ENCODE measurements at places on chromosomes 16 and 17.

DNA sequence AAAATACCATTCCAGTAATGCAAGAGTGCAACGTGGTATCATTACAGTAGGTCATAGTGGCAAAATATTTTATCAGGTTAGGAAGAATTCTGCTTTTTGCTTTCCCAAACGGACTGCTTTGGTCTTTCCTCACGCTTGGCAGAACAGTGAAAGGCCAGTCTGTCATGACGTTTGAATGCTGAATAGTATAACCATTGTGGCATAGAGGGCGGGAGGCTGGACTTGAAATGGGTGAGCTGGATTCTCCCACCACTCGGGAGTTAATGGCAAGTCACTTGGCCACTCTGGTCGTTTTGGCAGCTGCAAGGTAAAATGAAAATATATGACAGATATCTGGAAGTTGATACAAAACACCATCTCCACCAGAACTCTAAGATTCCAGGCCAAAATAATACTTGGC lies 391.2 kb downstream of the MAF start:
- DNase-seq, result no peak

DNA sequence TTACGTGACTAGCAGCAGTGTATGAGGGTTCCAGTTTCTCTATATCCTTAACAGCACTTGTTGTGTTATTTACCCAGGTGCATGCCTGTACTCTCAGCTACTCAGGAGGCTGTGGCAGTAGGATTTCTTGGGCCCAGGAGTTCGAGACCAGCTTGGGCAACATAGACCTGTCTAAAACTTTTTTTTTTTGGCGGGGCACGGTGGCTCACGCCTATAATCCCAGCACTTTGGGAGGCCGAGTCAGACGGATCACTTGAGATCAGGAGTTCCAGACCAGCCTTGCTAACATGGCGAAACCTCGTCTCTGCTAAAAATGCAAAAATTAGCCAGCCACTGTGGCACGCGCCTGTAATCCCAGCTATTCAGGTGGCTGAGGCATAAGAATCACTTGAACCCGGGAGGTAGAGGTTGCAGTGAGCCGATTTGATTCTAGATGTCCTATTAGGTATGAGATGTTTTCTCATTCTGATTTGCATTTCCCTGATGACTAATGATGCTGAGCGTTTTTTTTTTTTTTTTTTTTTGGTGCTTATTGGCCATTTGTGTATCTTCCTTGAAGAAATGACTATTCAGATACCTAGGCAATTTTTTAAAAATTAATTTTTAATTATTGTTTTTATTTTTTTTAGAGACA lies 13.4 kb downstream of the CASC3 start:
- no peak for DNase-seq

- DNase-seq, result no peak
Measured at GRCh38 chr17:17320911-17321220, 17.7 kb downstream of the NT5M start.

GRCh38 chr17:36205637-36206485 lies 5.0 kb upstream of the CCL4L2 start:
- DNase-seq, result no peak

DNA sequence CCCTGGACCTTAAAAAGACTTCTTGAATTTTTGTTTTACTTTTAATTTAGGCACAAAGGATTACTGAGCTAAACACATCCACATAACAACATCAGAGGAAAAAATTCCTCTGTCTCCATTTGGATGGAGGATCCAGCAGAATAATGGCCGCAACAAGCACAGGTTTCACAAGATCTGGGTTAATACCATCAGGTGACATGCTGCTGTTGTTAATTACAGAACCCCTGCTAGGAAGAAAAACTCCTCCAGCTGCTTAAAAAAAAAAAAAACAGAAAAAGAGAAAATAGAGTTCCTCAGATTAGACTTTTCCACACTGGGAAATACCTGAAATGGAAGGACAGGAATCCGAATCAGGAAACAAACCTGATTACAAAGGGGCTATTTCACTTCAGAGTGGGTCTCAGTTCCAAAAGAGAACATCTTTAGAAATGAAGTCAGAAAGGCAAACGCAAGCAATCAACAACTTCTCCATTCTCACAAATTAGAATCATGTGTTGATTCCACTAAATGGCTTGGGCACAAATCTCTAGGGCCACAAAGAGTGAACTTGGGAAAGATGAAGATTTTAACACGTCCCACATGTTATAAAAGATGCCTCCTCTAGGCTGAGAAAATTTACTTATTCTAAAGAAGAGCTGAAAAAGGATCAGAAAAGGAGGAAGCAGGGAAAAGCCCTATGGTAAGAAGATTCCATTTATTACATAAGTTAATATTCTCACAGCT lies 44.0 kb downstream of the SPOP start:
- no peak for DNase-seq

GRCh38 chr16:19415461-19415860 lies 2.2 kb upstream of the TMC5 start:
- no peak for DNase-seq

- DNase-seq, result no peak
Measured at GRCh38 chr17:33870936-33871335, 384.1 kb upstream of the CCL2 start.

DNA sequence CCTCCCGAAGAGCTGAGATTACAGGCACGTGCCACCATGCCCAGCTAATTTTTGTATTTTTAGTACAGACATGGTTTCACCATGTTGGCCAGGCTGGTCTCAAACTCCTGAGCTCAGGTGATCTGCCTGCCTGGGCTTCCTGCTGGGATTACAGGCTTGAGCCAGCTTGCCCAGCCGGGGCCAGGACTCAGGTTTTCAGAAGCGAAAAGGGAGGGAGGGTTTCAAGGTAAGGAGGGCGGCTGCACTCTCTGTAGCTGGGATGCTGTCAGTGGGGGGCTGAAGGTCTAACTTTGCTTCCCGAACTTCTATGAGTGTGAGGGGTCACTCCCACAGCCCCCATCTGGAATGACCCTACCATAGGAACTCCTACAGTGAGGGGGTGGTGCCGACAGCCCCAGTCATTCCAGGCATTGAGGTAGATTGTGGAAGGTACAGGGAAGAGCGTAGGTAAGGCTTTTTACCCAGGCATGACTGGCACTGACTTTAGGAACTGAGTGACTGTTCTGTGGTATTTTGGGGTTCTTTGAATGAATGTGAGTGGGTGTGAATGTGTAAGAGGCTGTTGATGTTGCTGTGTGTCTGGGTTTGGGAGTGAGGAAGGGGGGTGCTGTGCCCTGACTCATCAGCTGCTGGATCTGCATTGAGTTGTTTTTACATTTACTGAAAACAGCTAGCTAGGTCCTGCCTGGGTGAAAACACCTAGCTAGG lies 3.8 kb upstream of the C1QL1 start:
- no peak for DNase-seq

DNA sequence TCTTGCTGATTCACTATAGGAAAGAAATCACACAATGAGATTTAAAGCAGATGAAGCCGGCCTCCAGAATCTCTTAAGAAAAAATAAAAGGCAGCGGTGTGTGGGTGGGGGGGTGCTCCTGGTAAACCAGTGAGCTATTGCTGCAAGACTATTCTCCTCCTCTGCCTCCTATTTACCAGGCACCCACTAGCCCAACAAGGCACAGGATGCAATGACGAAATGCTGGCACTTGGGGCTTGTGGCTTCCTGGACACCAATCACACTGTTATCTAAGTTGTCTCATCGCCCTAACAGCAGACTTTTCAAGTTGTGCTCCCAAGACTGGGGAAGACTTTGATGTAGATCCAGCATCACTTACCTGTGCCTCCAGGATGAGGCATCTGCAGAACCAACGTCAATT lies 50.2 kb upstream of the NDRG4 start:
- DNase-seq, result no peak

- DNase-seq, result no peak
Measured at GRCh38 chr16:85449191-85449884, 163.8 kb upstream of the GSE1 start.

DNA sequence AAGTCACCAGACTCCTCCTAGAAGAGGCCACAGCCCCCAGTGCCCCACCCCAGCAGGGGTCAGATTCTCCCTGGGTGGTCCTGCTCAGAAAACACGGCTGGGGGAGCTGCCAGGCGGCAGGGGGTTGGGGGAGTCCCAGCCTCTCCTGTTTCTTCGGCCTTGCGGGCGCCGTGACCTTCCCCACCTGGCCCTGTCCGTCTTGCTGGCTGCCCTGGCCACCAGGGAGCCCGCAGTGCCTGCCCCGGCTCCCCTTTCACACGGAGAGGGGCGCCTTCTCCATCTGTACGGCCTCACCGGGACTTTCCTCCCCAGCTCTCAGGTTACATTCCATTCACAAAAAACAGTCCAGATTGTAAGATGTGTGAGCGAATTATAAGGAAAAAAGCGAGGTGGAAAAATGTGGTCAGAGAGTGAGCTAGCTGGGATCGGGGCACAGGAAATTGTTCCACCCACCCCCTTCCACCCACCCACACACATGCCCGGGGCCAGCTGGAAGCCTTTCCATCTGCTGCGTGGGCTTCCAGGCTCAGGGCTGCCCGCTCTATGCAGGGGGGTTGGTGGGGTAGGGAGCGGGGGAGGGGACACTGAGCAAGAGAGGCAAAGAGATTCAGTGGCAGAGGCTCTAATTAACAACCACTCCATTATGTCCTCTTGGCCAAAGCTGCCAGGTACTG lies 14.6 kb upstream of the CIBAR2 start:
- no peak for DNase-seq

GRCh38 chr17:4636474-4637100 lies 4.9 kb downstream of the ALOX15 start:
- DNase-seq, result no peak

- DNase-seq, result no peak
Measured at GRCh38 chr17:64217249-64217691, 45.8 kb downstream of the TEX2 start.

GRCh38 chr16:89616623-89617022 lies 3.2 kb downstream of the DPEP1 start:
- DNase-seq, result no peak

GRCh38 chr16:47970291-47970931 lies 185.4 kb downstream of the ABCC12 start:
- DNase-seq, result no peak

GRCh38 chr17:34820248-34820801 lies 140.9 kb downstream of the CCT6B start:
- DNase-seq, result no peak

GRCh38 chr17:78645421-78646295 lies 68.5 kb upstream of the DNAH17 start:
- DNase-seq, result no peak

GRCh38 chr16:51167170-51167895 lies 16.3 kb upstream of the SALL1 start:
- DNase-seq, result no peak

Measured in T-helper 1 cell (primary cell).